ENCODE measurements at places on chromosomes 1 and 21. TPM values are rescaled to one million over a fixed set of nuclear protein-coding genes. Genes with fewer than 3 reads are reported as not detected.

Gene OR2W3
- 13.4 TPM for total RNA-seq

Gene CELA3B
- not detected for total RNA-seq

Gene TIE1
- total RNA-seq: 17.6 TPM

Gene NENF
- 6.6 TPM for total RNA-seq

Gene EPHB2
- 0.47 TPM for total RNA-seq

Gene NEGR1
- total RNA-seq: 0.08 TPM

DNA sequence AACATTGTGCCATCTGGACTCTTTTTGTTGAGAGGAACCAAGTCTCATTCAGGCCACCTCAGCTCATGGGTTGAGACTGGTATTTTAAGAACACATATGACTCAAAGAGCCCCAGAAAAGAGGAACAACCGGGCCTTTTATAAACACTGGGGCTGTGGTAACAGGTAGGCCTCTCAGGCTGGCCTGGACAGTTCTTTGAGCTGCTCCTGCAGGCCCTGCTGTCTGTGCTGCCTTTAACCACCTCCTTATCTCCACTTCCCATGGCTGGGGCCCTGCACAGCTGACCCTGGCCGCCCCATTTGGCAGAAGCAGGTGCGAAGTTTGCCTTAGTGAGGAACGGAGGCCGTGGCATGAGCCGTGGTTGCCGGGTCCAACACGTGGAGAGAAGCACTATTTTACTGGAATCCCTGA lies 163.3 kb downstream of the RHOU start:
- DNase-seq: no peak

DNA sequence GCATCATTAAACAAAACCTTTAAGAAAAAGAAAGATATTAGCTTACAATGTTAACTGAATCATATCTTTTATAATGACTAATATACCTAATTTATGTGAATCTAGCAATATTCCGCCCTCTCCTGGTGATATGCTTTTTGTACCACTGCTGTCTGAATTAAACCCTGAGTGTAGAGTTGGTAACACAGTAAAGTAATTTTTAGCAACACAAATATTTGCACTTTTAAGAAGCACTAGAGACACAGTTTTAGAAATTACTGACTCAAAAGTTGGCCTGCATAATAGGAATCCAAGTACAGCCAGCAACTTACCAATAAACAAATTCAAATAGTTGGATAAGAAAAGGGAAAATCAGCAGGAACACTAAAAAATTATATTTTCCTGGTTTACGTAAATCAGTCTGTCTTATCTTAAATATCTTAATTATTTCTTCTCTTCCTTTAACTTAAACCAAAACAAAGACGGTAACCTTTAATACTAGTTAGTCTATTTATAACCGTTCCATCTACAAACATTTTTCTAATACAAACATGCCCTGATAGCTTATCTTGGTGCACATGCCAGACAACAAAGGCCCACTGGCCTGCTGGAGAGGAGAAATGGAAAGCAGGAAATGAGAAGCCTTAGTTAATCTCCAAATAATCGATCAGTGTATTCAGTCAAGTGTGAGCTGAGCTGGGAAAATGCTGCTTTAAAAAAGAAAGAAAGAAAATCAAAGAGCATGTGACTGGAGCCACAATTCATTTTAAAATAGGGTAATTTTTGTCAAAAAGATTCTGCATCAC lies 246.0 kb downstream of the RERE start:
- no peak for DNase-seq

DNA sequence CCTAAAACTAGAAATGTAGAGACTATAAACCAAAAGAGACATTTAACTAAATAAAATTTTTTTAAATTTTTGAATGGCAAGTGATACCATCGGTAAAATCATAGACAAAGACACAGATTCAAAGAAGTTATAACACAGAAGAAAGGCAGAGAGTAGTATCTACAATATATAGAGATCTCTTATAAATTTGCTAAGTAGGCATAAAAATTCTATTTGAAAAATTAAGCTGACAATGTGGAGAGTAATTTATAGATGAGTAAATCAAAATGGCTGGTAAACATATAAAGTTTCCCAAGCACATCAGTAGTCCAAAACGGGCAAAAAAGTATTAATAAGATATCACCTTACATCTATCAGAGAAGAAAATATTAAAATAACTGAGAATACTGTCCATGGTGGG lies 1061.0 kb downstream of the ADGRL2 start:
- no peak for DNase-seq

DNA sequence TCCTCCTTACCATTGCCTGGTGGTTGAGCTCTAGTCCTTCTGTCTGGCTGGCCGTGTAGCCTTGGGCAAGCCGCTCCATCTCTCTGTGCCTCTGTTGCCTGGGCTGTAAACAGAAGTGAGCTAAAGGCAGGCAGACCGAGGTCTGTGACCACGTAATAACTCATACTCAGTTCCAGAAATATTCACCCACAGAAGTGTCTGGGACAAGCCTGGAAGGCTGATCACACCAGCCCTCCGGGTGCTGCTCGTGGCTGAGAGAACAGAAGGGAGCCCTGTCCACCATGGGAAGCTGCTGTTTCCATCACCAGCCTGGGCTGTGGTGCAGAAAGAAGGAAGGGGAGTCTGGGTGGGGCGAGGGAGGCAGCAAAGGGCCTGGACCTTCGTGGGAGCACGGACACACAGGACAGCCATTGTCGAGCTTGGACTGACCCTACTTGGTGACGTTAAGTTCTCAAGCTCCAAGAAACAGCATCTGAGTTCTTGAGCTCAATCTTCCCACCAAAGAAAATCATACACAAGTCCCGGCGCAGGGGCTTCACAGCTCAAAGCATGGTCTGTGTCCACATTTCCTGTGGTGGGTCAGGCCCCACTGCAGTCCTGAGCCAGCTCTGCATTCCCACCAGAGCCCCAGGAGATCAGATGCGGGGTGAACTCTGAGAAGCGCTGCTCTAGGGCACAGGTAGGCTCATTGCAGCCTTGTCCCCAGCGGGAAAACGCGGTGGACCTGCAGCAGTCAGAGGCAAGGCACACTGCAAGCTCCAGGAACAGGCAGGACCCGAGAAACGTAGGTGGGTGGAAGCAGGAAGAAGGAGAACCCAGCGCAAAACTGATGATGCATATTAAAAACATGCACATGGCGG lies 61.8 kb downstream of the RUNX3 start:
- no peak for DNase-seq

GRCh38 chr1:156194300-156194652 lies 372 bp downstream of the SLC25A44 start:
- DNase-seq: no peak

DNA sequence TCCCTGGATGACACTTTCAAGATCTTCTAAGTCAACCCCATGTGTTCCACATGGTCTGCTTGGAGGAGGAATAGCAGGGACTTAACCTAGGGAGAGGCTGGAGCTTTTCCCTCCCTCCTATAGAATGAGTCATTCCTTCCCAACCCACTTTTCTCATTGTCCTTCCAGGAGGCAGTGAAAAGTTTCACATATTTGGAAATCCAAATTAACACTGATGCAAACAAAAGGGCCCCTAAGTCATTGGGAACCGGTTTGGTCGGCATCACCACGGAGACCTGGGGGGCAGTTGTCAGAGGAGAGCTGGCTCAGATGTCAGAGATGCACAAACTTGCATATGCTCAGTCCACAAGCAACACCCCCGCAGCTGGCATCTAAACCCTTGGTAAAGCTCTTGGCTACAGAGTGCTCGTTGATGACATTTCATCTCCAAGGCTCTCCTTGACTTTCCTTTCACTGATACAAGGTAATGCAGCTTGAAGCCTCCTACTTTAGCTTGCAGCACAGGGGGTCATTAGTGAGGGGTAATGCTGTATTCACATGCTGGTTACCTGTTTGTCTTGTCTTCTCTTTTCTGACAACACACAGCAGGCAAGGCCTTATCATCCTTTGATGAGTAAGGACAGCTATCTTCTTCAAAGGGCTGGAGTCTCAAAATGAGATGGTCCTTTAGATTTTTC lies 12.3 kb upstream of the LRRC8D start:
- DNase-seq: no peak

GRCh38 chr1:39639305-39640130 lies at the start of gene HEYL:
Gene HEYL (minus strand): TSS chr1:39639643. CDS start chr1:39639625, 18 bp downstream.
- DNase-seq: peak; percentile 53

GRCh38 chr1:118555638-118556037 lies 370.6 kb upstream of the SPAG17 start:
- DNase-seq: no peak

DNA sequence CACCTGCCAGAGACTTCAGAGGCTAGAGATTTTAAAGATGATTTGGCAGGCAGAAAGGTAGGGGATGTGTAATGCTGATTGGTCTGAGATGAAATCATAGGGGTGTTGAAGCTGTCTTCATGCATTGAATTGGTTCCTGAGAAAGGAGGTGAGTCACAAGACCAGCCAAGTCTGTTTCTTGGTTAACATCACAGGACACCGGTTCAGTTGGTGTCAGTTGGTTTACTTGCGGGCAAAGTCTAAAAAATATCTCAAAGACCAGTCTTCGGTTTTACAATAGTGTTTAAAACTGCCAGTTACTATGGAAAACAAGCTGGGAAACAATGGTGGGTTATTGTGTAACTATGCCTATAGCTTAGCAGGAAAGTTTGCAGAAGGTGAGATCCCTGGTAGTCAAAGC lies 305.9 kb downstream of the BARHL2 start:
- no peak for DNase-seq

DNA sequence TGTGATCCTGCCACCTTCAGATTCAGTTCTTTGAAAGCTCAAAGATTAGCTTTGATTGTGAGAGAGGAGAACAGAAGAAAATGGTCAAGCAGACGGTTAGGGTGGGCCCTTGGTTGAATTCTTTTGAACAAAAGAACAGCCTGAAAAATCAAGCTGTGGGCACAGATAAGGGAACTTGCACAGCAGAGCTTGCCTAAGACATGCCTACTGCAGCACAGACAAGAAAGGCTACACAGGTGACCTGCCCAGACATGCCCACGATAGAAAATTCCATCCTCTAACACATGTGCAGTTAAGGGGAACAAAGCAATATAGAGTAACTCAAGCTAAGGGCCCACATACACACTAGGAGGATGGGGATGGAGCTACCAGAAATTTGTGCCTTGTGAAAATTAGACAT lies 512.5 kb upstream of the LRRC7 start:
- no peak for DNase-seq

DNA sequence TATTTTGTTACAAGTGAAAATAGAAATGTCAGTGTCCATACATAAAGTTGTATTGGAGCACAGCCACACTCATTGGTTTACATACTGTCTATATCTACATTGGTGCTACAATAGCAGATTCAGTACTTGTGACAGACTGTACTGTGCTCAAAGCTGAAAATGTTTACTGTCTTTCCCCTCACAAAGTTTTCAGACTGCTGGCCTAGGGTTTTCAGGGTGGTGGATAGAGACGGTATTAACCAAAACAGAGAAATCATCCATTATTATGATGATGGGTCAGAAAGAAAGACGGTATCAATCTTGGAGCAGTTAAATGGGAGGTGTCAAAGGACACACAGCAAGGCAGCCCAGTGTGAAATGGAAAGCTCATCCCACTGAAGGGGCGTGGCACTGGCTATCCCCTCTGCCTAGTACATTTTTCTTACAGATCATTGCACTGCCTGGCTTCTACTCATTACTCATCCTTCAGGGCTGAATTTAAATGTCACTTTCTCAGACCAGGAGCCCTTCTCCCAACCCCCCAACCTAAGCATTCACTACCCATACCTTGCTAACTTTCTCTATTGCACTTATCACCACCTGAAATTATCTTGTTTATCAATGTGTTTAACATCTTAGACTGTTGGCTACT lies 10.2 kb downstream of the JAK1 start:
- DNase-seq: no peak

DNA sequence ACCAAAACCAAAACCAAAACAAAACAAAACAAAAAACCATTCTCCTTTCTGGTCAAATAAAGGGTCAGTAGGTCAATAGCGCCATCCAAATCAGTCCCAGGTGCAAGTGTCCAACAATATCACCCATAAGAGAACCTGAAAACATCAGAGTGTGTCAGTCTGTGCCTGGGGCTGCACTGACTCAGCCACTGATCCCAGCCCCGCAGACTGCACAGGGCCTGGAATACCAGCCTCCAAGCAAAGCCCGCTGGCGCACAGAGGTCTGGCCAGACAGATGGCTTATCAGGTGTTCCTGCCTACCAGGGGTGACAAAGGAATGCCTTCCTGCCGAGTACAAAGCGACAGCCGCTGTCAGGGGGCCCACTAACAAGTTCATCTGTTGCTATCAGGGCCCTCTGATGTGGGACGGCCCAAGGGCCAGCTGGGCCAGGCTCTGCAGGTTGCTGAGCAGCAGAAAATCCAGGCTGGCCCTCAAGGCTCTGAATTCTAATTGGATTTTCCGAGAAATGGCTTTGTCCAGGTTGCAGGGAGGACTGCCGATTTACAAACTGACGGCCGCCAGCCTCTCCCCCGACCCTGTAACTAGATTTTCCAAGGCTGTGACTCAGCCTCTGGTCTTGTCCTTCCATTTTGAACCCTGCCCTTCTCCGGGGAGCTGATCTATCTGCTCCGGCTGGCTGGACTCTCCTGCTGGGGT lies 13.7 kb upstream of the TMEM51 start:
- DNase-seq: no peak

DNA sequence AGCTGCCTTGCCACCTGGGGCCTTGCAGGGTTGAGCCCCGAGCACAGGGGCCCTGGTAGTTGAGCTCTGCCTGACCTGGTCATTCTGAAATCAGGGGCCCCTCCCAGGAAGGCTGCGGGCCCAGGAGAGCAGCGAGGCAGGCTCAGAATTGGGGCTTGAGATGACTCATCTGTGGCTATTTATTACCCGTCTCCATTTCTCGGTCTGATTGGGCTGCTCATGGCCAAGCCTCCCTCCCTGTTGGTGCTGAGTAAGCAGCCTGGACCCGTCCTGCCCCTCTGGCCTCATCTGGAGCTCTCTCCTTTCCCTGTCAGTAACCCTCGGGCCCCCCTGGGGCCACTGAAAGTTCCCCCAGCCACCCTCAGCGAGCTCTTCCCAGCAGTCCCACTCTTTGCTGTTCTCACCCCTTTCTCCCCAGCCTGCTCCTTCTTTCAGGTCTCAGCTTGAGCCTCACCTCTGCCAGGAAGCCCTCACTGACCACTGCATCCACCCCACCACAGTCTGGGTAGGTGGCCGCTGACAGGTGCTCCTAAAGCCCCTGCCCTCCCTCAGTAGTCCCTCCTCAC lies 11.0 kb upstream of the TNFRSF8 start:
- no peak for DNase-seq

GRCh38 chr1:172761581-172762486 lies 102.9 kb downstream of the FASLG start:
- DNase-seq: no peak

DNA sequence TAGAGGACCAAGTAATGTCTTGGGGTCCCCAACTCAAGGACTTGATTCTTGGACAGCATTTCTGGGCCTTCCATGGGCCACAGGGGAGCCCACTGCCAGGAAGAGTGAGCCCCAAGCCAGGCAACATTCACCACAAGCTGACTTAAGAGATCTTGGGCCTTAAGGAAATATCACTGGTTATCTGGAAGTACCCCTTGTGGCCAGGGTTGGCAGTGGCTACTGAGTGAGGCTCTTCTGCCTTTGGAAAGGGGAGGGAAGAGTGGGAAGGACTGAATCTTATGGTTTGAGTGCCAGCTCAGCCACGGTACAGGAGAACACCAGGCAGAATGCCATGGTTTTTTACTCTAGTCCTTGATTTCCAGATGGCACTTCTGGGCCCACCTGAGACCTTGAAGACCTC lies 228.9 kb upstream of the RGS18 start:
- DNase-seq: no peak
